ENCODE measurements at places on chromosomes 1 and 21.
A peak's percentile ranks its signal among the peaks of the same experiment; 100 is the strongest.

GRCh38 chr1:106620521-106620954 lies 435.9 kb upstream of the PRMT6 start:
- peak; percentile 34 for DNase-seq

- no peak for DNase-seq
Measured at GRCh38 chr1:3074297-3074741, 5.3 kb downstream of the PRDM16 start.

- no peak for DNase-seq
Measured at GRCh38 chr1:61052395-61053225, 29.8 kb upstream of the NFIA start.

GRCh38 chr21:20023193-20023592 lies 975.0 kb upstream of the NCAM2 start:
- DNase-seq, result no peak

DNA sequence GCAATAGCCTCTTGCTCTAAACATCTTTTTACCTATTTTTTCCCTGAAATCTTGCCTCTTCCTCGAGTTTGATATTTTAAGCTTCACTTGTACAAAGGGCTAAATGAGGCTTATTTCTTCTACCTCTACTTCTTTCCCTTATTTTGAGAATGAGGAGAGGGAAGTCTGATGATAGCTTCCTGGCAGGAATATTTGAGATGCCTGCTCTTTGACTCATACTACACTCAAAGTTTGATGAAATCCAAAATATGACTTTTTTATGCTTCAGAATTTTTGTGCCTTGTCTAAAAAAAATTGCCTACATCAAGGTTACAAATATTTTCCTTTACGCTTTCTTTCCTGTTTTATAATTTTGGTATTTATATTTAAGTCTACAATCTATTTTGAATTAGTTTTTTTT lies 624.4 kb upstream of the PLXNA2 start:
- no peak for DNase-seq

- no peak for DNase-seq
Measured at GRCh38 chr1:229582011-229582694, 23.6 kb upstream of the ABCB10 start.

DNA sequence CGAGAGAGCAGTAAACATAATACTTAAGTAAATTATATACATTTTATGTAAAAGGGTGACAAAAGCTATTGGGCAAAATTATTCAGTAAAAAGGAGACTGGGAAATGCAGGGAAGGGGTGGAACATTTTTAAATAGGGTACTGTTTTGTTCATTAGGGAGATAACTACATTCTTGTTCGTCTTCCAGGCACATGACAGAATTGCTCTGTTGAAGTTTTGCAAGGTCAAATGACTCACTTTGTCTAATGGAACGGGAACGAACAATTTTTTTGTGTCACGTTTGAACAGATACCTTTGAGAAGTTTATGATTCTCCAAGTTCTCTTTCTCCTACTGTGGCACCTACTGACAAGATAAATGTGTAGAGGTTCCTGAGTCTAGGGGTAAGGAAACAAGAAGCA lies 382.3 kb upstream of the ZRANB2 start:
- DNase-seq, result no peak

GRCh38 chr1:16112596-16113555 lies 39.4 kb upstream of the FAM131C start:
- DNase-seq, result no peak

- DNase-seq, result no peak
Measured at GRCh38 chr1:176033474-176033873, 173.6 kb downstream of the COP1 start.

DNA sequence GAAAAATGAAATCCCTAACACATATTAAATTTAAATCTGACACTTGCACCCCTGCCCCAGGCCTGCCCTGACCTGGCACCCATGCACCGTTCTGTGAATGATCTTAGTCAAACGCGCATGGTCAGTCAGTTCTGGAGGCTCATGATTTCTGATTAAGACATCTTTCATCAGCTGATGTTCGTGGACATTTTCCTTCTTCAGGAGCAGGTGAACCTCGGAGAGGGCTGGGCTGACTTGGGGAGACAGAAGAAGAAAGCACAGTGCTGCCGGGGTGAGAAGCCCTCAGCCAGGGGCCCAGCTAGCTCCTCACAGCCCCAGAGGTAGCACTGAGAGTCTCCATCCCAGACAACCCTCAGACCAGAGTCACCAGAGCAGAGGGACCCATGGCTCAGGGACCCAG lies 134.5 kb upstream of the AJAP1 start:
- no peak for DNase-seq

- no peak for DNase-seq
Measured at GRCh38 chr1:10457875-10458274, 8.0 kb downstream of the CORT start.
